ENCODE measurements at places on chromosomes 6 and 20. TPM values are rescaled to one million over a fixed set of nuclear protein-coding genes. Genes with fewer than 3 reads are reported as not detected.

ZNF512B gene
- total RNA-seq: 11.2 TPM

DNA sequence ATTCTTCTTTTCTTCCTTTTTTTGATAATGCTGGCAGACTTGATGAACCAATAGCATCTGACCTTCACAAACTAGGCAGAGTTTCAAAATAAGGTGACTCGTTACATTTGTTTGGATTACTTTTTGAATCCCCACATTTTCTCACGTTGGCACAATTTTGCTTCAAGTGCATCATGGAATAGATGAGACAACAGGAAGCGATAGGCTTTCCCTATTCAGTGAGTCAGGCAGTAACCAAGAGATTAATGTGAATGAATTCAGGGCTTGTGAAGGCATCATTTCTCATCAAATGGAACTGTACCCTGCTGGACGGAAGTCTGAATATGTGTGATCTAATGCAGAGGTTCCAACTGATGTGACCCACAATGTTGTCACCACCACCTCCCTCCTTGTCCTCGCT lies 10.7 kb downstream of the RFPL4B start:
- no peak for DNase-seq

CNR1 gene
- 2.4 TPM for total RNA-seq

GRCh38 chr20:17657898-17658647 lies 24.0 kb downstream of the RRBP1 start:
- no peak for DNase-seq

Data from psoas muscle (tissue), 8 donors.